ENCODE measurements at places on chromosomes 6 and 20.

- DNase-seq: peak; percentile 50
Observed at GRCh38 chr20:36569847-36570429, 3.5 kb upstream of the TGIF2 start.

DNA sequence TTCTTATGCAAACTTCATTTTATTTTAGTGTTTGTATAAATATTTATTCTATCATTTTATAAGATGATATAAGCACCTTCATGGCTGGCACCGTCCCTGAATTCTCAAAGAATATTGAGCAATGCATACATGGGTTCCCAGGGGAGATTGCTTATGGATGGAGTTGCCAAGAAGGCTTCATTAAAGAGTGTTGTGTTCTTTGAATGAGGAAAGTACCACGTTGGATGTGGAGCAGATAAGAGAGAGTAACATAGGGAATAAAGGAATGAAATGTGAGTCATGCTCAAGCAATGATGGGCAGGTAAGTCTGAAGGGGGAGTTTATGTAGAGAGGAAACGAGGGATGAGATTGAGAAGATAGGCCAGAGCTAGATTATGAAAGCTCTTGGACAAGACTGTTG, 10.3 kb downstream of the DSE start:
- peak; percentile 77 for DNase-seq

GRCh38 chr6:16491666-16492313, 253.4 kb downstream of the GMPR start:
- no peak for DNase-seq

GRCh38 chr6:102493485-102493884, 1100.0 kb downstream of the GRIK2 start:
- no peak for DNase-seq

DNA sequence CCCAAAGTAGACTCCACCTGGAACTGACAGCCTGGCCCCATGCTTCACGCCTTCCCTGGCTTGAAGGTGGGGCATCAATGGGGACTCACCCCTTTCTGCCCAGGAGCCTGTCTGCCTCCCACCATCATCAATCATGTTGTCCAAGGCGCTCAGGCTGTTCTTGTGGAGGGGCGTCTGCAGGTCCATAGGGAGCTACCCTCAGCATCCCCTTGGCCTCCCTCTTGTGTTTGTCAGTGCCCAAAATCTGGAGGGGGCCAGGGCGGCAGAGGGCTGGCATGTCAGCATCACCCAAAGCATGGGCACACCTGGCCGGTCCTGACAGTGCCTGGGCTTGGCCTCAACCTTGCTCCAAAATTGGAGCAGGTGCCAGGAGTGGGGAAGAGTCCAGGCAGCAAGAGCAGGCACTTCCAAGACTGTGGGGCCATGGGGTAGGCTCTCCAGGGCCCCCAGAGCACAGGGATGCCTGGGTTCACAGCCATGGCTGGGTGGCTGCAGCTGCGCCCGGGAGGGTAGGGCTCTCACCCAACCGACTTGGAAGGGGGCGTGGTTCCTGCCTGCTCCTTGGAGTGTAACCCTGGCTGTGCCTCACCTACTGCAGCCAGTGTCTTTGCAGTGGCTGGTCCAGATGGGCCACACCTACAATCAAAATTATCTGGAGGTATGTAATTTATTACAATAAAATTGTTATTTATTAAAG, 903.4 kb downstream of the EYS start:
- no peak for DNase-seq

- peak; percentile 30 for DNase-seq
Observed at GRCh38 chr6:34236131-34236442, 586 bp upstream of the HMGA1 start.

DNA sequence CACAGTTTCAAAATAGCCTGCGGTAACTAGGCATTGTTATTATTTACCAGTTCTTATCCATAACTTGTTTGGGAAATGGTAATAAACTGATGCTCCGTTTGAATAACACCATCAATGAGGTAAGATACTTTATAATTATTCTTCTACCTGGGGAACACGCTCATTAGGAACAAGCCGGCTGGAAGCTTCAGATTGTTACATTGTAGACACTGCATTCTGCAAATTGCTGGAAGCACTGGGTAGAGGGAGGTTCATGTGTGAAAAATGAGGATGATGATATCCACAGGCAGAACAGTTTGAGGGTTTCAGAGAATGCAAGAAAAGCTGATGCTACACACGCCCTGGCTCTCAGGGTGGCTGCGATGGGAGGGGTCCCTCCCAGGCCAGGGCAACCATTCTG, 560.6 kb upstream of the AGPAT4 start:
- no peak for DNase-seq

DNA sequence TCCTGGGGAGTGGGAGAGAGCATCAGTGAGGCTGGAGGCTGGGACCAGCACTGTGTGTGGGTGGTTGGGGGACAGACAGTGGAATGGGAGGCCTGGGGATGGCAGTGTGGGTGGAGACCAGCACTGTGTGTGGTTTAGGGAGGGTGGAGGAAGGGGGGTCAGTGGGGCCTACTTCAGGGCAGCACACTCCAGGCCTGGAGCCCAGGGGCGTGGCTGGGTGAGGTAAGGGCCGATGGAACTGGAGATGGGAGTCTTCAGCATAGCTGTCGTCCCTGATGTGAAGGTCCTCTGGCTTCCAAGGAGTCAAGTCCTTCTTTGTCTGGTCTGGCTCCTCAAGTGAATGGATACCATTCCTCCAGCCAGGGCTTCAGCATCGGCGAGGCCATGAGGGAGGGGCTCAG, 18.6 kb downstream of the KCNK17 start:
- no peak for DNase-seq

- peak; percentile 46 for DNase-seq
Observed at GRCh38 chr6:161169696-161170095, 104.2 kb downstream of the AGPAT4 start.

DNA sequence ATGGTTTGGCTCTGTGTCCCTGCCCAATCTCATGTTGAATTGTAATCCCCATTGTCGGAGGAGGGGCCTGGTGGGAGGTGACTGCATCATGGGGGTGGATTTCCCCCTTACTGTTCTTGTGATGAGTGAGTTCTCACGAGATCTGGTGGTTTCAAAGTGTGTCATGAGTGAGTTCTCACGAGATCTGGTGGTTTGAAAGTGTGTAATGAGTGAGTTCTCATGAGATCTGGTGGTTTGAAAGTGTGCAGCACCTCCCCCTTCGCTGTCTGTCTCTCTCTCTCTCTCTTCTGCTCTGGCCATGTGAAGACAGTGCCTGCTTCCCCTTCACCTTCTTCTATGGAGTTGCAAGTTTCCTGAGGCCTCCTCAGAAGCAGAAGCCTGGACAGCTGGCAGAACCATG, 87.6 kb downstream of the MYLK4 start:
- no peak for DNase-seq

- DNase-seq: peak; percentile 91
Observed at GRCh38 chr6:55882718-55883569, 7.6 kb upstream of the BMP5 start.

DNA sequence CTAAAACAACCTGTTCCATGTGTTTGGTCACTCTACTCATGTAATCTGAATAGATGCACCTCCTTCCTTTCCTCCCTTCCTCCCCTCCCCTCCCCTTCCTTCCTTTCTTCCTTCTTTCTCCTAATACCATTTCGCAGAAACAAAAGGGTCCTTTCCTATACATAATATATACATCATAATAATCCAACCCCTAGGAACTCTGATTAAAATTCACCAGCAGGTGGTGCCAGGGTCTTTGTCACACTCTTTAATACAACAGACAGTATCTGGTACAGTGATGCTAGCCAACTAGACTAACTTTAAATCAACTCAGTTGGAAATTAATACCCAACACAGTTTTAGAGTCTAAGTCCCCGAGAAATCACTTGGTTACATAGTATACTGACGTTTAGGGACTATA, 181.2 kb upstream of the SHLD1 start:
- DNase-seq: peak; percentile 61

GRCh38 chr6:35727231-35727934, 9.4 kb upstream of the ARMC12 start:
- peak; percentile 87 for DNase-seq

DNA sequence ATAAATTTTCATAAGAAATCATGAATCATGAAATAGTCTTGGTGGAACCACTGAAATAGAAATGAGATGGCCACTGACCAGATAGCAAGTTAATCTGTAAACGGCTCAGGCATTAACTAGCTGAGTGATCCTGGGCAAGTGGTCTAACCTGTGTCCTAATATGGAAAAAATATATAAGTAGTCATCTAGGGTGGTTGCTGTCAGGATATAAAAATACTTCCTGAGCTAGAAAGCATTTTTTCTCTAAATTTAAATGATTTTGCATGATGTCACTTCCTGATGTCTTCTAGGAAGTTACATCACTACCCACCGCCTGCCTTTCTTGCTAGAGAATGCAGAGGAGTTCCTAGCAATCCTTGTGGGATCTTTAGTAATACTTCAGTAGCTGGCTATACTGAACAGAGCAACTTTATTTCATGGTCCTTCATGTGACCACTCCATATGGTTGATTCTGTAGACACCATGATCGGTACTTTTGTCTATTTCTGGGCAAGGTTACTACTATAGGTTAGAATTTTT, 228.1 kb upstream of the CEP162 start:
- no peak for DNase-seq

GRCh38 chr20:23245553-23246181, 104.9 kb upstream of the NXT1 start:
- DNase-seq: peak; percentile 73

GRCh38 chr6:28825732-28826293, 98.0 kb downstream of the TRIM27 start:
- DNase-seq: no peak

DNA sequence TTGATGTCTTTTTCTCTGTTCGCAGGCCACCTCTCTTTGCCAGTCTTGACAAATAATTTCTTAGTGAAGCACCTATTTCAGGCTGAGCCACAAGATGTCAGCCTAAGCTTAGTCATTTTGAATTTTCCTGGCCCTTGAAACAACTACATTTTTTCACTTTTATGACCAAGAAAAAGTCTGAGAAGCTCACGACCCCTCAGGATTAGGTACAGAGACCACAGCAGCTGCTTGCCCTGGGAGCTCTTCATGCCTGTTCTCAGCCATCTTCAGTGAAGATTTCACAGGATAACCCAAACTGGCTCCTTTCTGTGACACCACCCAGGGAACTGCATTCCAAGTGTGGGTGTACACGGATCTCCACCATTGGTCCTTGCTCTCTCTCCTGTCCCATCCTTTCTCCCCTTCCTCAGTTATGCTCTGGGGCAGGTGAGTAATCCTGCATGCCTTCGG, 38.4 kb upstream of the SPTLC3 start:
- DNase-seq: peak; percentile 74

- DNase-seq: no peak
Observed at GRCh38 chr6:15342114-15342513, 96.2 kb downstream of the JARID2 start.
